ENCODE measurements at places on chromosomes 7 and 10. TPM values are rescaled to one million over a fixed set of nuclear protein-coding genes. Genes with fewer than 3 reads are reported as not detected.

GRCh38 chr7:102305414-102306268 is 19.0 kb downstream of the SH2B2 start:
- no peak for DNase-seq

MRLN gene
- not detected for total RNA-seq

- no peak for DNase-seq
Measured at GRCh38 chr7:16810112-16810511, 5.3 kb upstream of the AGR2 start.

- no peak for DNase-seq
Measured at GRCh38 chr10:92914478-92915325, 66.4 kb downstream of the EXOC6 start.

- no peak for DNase-seq
Measured at GRCh38 chr7:158044482-158044823, 543.2 kb downstream of the PTPRN2 start.

DNA sequence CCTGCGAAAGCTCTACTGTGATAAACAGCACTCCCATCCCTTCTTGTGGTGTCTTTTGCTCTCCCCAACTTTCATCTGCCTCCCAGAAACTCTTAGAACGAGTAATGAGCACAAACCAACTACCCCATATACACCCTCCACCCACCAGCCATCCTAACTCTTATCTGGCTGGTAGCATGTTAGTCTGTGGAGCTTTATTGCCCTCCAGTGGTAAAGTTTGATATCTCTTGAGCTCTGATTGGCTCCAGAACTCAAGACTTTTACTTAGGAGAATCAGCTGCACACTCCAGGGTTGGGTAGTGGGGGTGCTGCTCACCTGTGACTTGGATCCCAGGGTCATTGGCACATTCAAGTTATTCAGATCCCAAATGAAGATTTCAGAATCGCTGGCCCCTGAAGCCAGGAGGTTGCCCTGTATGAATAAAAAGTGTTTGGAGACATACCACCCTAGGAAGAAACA is 10.9 kb downstream of the SEC31B start:
- no peak for DNase-seq

DNA sequence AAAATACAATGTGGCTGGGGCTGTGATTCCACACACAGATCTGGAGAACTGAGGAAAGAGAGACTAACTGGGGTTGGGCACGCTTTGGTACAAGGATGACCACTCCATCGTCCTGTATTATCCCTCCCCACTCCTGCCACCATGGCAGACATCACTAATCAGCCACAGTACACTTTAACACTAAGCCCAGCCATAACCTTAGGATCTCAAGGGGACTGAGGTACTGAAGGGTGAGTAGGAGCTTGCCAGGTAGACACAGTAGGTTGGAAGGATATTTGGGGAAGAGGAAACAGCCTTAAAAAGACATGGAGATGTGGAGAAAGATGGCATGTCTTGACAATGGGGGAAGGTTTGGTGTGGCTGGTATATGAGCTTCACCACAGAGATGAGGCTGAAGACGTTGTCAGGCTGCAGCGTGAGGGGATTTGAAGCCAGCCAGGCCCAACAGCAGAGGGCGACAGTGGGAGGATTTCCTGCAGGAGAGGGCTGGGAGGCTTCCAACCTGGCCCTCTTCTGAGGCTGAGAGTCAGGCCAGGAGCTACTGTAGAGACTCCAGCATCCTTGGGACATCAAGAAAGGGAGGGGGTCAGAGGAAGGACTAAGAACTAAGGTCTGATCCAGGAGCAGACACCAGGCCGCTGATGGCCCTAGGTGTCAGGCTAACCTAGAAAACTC is 58.6 kb upstream of the COL13A1 start:
- no peak for DNase-seq

DNA sequence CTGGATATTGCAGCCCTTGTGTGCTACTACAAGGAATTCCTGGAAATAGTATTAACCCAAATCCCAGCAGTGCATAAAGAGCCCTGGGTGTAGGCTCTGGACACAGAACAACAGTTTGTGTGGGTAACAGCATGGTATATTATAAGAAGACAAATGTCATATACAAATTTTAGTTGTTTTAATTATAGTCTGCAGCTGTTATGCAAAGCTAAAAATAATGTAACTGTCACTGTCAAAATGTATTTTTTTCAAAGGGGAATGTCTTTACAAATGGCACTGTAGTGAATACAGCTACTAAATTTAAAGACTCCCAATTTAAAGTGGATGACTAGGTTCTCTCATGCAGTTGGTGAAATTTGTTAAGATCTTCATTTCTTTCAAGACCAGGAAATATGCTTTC is 339.0 kb downstream of the GPR37 start:
- DNase-seq = no peak

DNA sequence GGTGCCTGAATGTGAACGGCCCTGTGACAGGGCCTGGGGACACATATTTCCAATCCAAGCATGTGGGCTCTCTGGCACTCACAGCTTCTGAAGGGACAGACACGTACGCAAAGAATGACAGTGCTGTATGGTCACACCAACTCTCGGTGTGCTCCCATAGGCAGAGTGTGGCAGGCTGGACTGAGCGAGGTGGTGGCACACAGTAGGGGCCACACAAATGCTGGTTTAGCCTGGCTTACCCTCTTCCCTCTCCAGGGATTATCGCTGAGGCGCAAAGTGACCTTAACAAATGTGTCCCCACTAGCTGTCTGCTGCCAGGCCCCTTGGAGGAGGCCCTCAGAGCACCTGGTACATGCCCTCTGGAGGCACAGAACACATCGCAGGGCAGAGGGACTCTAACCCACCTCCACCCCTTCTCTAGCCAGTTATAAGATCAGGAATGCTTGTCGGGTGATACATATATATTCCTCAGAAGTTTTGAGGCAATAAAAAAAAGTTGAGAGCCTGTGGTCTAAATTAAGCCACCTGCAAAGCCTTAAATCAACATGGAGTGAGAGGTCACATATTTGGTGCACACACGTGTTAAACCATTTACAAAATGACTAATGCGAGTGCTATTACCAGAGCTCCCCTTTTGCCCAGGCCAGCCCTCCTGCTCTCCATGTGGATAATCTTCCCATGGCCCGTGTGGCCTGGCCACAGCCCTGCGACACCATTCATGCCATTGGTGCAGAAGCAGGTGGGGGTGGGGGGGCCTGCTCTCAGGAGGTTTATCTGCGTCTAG is 262.8 kb upstream of the GRB10 start:
- no peak for DNase-seq

DNA sequence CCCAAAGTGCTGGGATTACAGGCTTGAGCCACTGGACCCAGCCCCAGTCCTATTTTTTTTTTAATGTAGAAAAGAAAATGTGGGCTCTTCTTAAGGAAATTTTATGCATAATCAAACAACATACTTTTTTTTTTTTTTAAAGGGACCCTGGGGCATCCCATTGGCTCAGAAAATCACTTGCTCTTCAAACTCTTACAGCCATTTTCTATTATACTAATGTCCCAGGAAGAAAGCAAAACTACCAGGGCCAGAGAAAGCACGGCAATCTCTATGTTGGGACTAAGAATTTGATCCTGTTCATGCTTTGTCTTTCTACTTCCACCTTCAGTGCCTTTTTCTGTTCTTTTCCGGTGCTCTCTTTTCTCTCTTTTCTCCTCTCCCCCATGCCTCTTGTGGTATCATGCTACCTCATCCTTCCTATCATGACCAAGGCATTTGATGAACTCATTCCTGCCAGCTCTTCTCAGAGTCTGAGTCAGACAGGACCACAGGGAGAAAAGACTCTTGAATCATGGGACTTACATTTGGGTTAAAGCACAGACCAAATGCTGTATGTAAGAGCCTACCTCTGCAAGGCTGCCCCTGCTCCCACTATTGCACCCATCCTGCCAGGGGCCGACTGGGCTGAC is 76.4 kb upstream of the CCNY start:
- no peak for DNase-seq

- DNase-seq = no peak
Measured at GRCh38 chr7:111730476-111731300, 168.4 kb upstream of the IMMP2L start.

- DNase-seq = no peak
Measured at GRCh38 chr10:85919491-85920021, 447.0 kb downstream of the GRID1 start.

ADCY1 gene
- total RNA-seq = 0.40 TPM

Data from esophagus squamous epithelium (tissue), 5 donors.